ENCODE measurements at places on chromosomes 3 and 15.

- DNase-seq, result no peak
These were observed 21.7 kb downstream of the NMNAT3 start for GRCh38 chr3:139655909-139656595.

DNA sequence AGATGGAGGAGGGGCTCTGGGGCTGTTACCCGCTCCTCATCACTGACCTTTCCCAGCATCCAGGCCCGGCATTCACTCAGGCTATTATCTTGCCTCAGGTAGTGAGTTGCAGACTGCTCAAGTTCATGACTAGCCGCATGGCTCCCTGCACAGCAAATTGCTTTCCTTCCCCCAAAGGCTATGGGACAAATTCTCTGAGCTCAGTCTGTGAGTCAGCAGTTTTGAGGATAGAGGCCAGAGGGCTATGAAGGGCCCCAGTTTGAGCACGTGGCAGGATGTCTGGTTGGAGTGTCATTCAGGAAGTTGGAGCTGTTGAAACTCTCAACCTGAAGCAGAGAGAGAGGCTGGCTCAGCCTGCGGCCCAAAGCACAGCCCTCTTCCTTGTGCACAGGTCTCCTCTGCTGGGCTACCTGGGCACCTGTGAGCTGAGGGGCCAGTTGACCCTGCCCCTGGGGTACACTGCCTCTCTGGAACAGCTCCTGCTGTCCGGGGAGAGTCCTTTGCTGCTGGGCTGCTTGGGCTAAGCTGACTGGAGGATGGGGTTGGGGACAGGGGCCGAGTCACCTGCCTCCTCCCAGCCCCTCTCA lies 7.9 kb downstream of the FAH start:
- DNase-seq, result no peak

DNA sequence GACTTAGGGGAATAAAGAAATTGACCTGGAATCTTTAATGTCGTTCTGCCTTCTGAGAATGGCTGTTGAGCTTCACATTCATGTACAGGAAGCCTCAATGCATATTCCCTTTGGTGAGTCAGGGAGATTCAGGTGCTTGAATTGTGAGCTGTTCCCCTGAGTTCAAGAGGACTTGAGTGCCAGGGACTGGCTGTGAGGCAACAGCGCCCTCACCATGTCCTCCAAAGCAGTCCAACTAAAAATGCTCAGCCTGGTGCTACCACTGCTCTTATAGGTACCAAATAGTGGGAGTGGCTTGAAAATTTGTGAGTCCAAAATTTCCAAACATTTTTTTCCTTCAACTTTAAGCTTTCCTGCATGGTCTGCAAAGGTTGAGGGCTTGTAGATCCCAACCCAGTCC lies 54.1 kb downstream of the LEO1 start:
- no peak for DNase-seq

GRCh38 chr15:93861956-93862741 lies 369.2 kb upstream of the MCTP2 start:
- no peak for DNase-seq

DNA sequence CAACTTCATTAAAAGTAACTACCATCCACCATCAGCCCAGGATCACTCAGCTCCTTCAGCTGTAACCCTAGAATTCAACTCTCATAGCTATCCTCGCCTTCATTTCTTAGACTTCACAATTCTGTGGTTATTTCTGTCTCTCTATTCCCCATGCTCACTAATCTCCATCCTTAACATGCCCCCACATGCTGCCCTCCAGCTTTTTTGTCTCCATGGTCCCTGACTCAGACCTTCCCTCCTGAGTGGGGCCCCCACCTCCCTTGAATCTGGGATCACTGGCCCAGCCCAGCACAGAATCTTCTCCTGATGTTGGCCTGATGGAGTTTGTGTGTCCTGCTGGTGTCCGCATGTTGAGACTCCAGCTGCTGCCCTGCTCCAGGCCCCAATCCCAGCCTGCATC lies 41.7 kb downstream of the CHST14 start:
- DNase-seq, result no peak

GRCh38 chr15:63180746-63181145 lies 8.7 kb upstream of the RAB8B start:
- DNase-seq, result no peak

DNA sequence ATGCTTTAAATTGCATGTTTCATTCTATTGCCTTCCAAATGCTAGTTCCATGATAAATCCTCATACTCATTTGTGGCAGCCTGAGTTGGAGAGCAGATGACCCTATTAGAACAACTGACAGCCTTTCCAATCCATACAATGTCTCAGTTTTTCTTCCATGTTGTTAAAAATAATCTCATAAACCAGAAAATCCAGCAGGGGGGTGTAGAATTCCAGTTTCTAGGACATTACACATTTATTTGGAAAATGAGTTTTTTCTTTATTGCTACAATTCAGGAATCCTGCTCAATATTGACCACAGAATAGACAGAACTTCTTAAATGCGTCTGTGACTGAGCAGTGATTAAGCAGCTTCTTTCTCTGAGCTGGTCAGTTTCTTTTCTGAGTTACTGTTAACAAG lies 174.2 kb upstream of the ATP10A start:
- DNase-seq, result no peak

- no peak for DNase-seq
These were observed 62.8 kb downstream of the POLR2M start for GRCh38 chr15:57769266-57769665.

- no peak for DNase-seq
These were observed 64.3 kb downstream of the LEO1 start for GRCh38 chr15:51907136-51907862.

DNA sequence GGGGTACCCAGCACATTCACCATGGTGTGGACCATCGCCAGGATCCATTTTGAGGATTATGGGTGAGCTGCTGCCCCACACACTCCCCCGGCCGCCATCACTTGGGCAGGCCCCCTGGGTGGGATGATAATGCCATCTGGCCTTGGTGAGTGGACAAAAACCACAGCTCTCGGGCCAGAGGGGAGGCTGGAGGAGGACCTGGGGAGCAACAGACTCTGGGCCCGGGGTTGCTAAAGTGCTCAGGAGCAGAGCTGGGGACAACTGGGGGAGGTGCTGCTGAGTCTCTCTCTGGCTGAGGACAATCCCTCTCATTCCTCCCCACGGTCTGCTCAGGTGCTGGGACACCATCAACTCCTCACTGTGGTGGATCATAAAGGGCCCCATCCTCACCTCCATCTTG lies 29.0 kb downstream of the VIPR1 start:
- DNase-seq, result no peak

DNA sequence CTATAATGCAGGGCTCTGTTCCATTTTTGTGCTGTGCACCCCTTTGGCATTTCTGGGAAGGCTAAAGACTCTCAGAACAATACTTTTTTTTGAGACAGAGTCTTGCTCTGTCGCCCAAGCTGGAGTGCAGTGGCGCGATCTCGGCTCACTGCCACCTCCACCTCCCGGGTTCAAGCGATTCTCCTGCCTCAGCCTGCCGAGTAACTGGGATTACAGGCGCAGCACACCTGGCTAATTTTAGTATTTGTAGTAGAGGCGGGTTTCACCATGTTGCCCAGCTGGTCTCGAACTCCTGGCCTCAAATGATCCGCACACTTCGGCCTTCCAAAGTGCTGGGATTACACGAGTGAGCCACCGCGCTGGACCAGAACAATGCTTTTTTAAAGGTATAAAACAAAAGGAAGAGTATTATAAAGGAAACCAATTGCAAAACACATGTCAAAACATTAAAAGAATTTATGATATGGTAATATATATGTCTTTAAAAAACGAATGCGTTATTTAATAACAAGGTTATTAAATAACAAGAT lies 999 bp downstream of the SQOR start:
- no peak for DNase-seq

Measured in NCI-H446 (cell line).